ENCODE measurements at places on chromosomes 2 and 18.

GRCh38 chr2:237257471-237257951 is 156.5 kb downstream of the COL6A3 start:
- DNase-seq = no peak

GRCh38 chr2:185934232-185934631 is 195.6 kb downstream of the FSIP2 start:
- no peak for DNase-seq

DNA sequence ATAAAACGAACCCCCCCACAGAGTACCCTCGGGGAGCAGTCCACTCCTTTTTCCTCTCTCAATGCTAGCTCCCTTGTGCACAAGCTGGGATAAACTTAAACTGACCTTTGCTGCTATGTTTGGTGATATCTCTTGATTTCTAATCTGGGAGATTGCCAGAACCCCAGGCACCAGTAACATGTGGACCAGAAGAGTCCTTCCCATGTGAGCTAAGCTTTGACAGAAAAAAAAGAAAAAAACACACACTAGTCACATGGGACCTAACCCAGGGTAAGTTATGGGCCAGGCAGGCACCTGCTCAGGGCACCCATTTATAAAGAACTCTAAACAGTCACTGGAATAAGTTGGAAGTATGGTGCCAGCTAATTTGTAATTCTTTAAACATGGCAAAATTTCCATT is 242.6 kb downstream of the EN1 start:
- DNase-seq = no peak

DNA sequence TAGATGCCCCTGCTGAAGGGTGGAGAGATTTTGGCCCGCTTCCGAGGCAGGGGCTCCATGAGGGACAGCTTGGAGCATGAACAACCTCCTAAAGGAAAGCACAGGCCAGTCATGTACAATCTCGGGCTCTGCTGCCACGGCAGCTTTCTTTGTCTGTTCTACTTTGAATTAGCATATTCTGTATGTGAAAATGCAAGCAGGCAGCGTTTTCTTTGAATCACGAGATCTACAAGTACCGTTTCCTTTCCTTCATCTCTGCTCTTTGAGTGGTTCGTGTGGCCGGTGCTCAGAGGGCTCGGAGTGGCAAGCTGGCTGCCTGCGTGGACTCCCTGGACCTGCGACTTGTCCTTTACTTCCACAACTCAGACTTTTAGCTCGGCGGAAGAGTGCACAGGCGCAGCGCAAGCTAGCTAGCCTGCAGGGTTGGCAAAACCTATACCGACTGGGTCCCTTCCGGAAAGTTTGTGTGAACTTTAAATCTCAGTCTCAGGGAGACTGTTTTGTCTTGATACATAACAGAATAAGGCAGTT is 6.9 kb downstream of the TWIST2 start:
- no peak for DNase-seq

DNA sequence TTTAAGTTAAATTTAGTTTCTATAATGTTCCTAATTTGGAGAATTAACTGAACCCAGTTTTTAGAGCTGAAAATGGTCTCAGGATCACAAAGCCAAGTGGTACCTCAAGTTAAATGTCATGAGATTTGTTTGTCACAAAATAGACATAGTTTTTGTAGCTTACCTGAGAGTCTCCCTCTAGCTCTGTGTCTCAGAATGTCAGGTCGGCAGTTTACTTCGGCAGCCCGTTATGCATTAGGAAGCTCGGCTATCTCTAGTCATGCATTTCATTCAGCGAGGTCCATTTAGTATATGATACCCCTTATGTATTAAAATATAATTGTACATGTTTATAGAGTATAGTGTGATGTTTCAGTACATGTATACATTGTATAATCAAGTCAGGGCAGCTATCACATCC is 155.6 kb downstream of the EML6 start:
- no peak for DNase-seq

DNA sequence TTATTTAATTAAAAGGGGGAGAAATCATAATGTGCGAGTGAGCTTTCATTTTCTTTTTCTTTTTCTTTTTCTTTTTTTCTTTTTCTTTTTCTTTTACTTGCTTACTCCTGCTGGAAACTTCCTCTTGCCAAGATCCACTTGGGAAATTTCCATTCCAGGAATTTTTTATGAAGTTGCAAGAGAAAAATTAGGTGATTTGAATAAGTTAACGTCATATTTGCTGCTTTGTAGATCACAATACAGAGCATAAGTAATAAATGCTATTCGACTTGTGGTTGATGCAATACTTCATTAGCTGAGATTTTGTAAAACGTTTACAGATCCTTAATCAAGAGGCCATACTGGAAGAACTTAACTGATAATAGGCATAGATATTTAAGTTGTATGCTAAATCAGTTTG is 354.7 kb upstream of the SMIM21 start:
- DNase-seq = no peak

GRCh38 chr2:199258291-199258690 is 199.4 kb downstream of the SATB2 start:
- DNase-seq = no peak

- DNase-seq = peak; percentile 28
Measured at GRCh38 chr2:216842636-216843035, 17.2 kb downstream of the TNP1 start.

GRCh38 chr2:200966770-200967169 is 3.3 kb upstream of the ORC2 start:
- no peak for DNase-seq

- DNase-seq = no peak
Measured at GRCh38 chr2:647003-647560, 30.1 kb downstream of the TMEM18 start.

DNA sequence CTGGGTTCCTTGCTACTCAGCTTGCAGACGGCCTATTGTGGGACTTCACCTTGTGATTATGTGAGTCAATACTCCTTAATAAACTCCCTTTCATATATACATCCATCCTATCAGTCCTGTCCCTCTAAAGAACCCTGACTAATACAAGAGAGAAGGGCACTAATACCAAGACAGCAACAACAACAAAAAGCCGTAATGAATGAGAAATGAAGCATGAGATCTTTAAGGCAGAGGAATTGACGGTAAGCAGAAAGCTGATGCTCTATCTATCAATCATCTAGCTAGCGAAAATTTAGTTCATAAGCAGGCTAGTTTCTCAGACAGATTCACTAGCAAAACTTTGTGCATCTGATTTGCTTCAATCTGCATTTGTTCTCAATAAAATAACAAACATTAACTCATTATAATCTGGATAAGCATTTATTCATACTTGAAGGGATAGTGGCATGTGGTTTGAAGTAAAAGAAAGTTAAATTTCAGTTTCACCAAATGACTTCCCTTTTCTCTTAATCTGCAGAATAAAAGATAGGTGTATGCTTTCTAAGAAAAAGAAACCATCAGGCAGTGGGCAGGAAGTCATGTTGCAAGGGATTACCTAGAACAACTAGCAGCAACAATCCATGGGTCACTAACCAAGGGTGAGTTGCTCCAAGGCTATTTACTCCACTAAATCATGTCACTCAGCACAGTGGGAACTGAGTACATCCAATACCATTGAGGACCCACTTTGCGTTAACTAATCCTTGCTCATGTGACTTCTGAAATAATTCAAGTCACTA is 376.5 kb downstream of the TMEM182 start:
- DNase-seq = no peak

GRCh38 chr2:188720811-188721605 is 253.2 kb upstream of the COL3A1 start:
- no peak for DNase-seq

GRCh38 chr2:177550264-177551200 is 158.0 kb downstream of the AGPS start:
- no peak for DNase-seq

DNA sequence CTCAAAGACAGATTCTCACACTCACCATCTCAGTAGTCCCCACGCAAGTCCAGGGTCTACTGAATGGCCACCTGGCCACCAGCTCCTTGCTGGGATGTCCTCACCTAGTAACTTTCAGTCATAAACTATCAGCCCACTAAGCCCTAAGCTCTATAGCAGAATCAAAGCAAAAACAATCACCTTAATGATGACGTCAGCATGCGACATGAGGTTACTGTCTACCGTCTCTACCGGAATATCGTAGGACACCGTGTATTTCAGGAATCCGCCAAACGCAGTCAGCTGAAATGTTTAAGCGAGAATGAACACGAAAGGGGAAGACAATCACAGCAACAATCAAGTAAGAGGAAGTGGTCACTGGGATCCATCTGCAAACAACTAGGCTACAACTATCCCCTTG is 81.8 kb downstream of the LAMA1 start:
- DNase-seq = no peak

DNA sequence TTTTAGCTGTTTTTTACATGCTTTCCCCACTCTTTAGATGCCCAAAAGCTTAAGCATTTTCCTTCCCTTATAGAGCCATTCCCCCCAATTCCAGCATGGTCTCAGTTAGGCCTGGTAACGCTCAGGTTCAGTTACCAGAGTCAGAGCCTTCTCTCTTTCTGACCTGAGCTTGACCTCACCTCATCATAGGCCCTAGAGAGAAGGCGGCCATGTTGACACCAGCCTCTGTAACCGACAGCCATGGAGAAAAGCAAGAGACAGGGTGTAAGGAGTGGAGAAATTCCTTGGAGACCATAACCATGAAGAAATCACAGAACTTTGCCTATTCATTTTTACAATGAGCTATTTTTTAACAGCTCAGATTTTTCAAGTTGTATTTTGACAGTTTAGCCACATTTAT is 99.4 kb downstream of the RTN4 start:
- no peak for DNase-seq

DNA sequence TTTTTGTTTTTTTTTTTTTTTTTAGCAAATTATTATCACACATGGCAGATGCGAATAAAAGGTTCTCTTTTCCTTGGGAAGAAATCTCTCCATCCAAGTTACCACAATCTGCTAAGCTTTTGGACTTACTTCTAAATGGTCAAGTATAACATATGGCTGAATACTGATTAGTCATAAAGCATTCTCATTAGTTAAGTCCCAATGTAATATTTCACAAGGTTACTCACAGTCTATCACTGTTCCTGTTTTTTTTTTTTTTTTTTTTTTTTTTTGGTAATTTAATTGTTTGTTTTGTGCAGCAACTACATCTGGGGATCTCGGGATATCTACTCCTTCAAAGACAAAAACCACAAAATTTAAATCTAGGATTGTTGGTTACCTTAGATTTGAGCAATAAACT is 771.7 kb downstream of the CPS1 start:
- no peak for DNase-seq

GRCh38 chr18:13216711-13217465 is 1.7 kb upstream of the LDLRAD4 start:
- DNase-seq = peak; percentile 88

DNA sequence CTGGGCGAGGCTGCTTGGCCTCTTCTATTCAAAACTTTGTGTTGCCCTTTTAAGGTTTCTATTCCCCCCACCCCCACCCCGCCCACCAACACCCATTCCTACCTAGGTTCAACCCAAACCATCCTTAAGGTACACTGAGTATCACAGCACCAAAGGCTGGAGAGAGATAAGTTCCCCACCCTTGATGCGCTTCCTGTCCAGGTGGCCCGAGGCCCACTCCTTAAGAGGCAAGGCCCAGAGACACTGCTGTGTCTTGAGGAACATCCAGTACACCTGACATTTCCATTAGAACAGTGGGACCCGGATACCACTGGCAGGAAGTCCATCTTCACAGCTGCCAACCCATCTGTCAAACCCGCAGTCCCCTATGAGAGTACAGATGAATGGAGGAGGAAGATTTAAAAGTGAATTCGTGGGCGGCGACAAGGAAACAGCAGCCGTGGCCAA is 277 bp upstream of the INPP1 start:
- no peak for DNase-seq

GRCh38 chr2:109189751-109190150 is 60.7 kb downstream of the SH3RF3 start:
- peak; percentile 12 for DNase-seq

- no peak for DNase-seq
Measured at GRCh38 chr2:29660201-29660600, 261.2 kb downstream of the ALK start.

DNA sequence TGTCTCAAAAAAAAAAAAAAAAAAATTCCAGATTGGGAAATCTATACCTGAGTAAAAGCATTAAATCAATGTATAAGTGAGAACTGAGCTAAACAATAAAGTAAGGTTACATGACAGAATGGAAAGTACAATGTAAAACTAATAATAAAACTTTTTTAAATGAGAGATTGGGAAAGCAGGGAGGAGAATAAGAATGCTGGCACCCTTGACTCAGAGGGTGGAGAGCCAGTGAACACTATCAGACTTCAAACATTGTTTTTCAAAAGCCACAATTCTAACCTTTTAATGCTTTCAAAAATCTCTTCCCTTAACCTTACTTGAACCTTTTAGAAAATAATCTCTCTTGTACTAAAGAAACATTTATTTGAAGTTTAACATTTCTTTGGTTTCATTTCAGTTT is 63.5 kb downstream of the TBC1D8 start:
- no peak for DNase-seq

- DNase-seq = no peak
Measured at GRCh38 chr18:50454387-50454988, 79.6 kb downstream of the SKA1 start.

GRCh38 chr2:177161741-177162460 is 50.7 kb upstream of the HNRNPA3 start:
- DNase-seq = no peak

DNA sequence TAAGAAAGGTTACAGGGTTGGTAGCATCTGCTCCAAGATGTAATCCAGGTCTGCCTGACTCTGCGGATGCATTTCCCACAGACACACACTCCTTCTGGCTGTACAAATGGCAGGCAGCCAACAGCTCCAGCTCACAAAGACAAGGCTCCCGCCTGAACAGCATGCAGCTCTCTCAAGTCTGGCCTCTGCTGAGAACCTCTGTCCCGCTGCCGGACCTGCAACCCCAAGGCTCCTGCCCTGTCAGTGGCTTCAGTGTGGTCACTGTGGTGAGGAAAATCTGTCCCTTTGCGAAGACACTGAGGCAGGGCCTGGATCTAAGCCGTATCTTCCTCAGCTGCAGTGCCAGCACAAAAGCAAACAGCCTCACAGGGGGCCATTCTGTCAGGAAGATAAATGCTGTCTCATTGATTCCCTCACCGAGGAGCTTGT is 469.3 kb upstream of the MEX3C start:
- DNase-seq = no peak

DNA sequence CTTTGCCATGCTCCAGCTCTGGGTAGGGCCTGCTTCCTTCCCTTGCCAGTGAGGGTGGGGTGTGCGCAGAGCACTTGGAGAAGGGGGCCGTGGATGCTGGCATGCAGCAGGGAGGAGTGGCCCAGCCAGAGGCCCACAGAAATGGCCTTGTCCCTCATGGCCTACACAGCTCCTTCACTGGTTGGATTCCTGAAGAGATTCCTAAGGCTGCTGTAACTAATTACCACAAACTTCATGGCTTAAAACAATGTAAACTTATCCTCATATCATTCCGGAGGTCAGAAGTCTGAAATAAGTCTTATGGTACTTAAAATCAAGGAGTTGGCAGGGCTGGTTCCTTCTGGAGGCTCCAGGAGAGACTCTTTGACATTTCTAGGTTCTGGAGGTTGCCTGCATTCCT is 195.2 kb downstream of the GLI2 start:
- DNase-seq = no peak

DNA sequence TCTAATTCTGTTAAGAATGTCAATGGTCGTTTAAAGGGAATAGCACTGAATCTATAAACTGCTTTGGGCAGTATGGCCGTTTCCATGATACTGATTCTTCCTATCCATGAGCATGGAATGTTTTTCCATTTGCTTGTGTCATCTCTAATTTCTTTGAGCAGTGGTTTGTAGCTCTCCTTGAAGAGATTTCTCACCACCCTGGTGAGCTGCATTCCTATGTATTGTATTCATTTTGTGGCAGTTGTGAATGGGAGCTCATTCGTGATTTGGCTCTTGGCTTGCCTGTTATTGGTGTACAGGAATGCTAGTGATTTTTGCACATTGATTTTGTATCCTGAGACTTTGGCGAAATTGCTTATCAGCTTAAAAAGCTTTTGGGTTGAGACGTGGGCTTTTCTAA is 38.3 kb upstream of the WDR75 start:
- no peak for DNase-seq

Measured in lower leg skin (tissue), 4 donors.